ENCODE measurements at places on chromosomes 1 and 21.

- DNase-seq: no peak
Observed at GRCh38 chr1:20160034-20160433, 20.9 kb downstream of the PLA2G2F start.

DNA sequence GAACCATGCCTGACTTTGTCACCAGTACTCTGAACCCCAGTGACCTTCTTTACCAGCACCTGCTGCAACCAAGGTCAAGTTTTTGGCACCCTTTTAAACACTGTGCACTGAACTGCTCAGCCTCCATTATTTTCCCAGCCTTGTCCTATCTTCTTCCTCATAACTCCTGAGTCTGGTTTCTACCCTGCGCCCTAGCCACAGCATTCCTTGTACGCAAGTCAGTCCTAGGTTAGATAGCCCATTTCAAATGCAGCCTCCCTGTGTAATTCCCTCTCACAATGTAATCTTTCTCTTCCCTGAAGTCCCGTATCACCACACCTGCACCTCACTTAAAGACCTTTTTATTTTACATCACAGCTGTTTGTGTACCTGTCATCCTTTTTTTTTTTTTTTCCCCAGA, 37.2 kb downstream of the DNTTIP2 start:
- no peak for DNase-seq

- DNase-seq: no peak
Observed at GRCh38 chr1:212413902-212414327, 771 bp downstream of the PACC1 start.

GRCh38 chr1:98389809-98390208, 271.7 kb upstream of the SNX7 start:
- no peak for DNase-seq

GRCh38 chr1:41329662-41330587, 31.3 kb upstream of the FOXO6 start:
- peak; percentile 23 for DNase-seq

DNA sequence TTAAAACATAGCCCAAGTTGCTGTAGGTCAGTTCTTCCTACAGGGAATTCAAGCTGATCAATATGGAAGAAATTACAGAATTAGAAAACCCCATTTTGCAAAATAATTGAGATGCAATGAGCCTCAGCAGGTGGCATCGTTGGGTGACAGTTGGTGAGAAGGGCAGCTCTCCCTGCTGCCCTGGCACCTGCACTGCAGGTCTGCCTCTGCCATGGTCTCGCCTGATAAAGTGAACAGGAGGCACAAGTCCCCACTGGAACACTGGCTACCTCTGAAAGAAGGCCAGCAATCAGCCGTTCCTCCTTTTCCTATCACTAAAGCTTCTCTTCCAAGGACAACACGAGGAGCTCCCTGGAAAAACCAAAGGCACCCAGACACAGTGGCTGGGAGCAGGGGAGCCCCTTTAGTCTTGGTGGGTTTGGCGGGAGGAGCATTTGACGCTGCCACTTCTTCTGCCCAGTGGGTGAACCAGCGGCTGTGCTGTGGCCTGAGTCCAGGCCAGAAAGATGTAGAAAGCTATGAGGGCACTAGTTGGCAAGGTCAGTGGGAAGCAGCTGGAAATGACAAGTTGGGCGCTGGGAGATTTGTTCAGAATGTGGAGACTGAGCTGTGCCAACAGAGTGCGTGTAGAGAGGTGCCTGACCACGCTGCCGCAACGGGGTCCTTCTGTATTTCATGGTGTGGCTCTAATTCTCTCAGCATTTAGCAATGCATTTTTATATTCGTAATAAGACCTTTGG, 93.1 kb downstream of the RIPK4 start:
- DNase-seq: no peak

GRCh38 chr1:224542783-224543440, 73.2 kb upstream of the CNIH3 start:
- DNase-seq: no peak

- DNase-seq: no peak
Observed at GRCh38 chr1:235468970-235469369, 35.3 kb downstream of the B3GALNT2 start.

- DNase-seq: no peak
Observed at GRCh38 chr1:151512801-151513625, 1.8 kb downstream of the CGN start.

DNA sequence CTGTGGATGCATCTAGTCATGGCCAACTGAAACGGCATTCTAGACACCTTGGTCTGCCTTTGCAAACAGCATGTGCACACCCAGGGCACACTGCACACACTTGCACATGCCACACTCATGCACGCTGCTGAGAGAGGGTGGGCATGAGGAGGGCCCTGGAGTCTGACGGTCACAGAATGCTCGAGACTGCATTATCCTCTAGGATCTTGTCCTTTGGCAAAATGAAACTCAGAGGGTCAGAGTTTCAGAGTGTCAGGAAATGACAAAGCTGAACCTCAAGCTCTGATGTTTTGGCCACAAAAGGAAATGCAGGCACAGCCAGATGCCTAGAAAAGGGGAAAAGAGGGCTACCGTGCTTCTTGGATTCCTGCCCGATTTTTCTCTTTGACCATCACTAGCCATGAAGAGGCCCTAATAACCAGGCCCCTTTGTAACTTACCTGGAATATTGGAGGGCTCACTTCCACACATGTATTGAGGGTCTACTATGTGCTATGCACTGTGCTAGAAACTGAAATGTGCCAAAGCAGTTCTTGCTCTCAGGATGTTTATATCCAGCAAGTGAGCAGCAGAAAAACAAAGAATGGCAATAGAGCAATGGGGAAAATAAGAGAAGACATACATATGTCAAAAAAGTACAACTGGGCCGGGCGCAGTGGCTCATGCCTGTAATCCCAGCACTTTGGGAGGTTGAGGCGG, 65.4 kb downstream of the TOMM20 start:
- DNase-seq: no peak

- peak; percentile 80 for DNase-seq
Observed at GRCh38 chr1:180515857-180516388, 13.5 kb upstream of the ACBD6 start.

Data from SK-N-DZ (cell line).